Adrenal gland (tissue), 19 donors: ENCODE measurements at places on chromosomes 4 and X. TPM values are rescaled to one million over a fixed set of nuclear protein-coding genes. Genes with fewer than 3 reads are reported as not detected.

DNA sequence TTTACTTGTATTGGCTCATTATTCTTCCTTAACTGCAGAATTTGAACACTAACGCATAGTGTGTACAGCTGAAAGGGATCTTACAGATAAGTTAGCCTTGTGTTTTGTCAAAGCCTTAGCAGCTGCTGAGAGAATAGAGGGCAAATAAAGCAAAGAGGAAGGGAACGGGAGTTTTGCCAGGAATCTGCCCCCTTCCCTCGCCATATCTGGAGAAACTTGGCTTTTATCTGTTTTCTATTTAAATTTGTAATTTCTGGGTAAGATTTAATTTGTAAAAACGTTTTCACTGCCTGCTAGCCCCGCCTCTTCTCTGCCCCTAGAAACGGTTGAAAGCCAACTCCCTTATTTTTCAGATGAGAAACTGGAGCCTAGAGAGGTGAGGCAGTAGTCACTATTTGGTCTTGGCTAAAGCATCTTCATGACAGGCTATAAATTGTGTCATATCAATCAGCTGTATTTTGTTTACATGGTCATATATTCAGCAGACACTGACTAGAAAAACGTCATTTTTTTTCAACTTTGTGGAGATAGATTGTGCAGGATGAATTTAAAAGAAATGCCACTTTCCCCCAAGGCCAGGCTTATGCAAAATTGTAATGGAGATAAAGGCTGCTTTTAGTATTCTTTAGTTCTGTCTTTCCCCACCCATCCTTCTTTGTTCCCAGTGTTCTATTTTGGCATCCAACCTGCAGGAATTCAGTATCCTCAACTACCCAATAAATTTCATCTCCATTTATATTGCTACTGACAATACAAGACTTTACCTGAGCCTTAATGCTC, 319.4 kb downstream of the SH2D1A start:
- DNase-seq, result no peak

- DNase-seq, result no peak
Measured at GRCh38 chrX:63503541-63503940, 152.4 kb upstream of the SPIN4 start.

DNA sequence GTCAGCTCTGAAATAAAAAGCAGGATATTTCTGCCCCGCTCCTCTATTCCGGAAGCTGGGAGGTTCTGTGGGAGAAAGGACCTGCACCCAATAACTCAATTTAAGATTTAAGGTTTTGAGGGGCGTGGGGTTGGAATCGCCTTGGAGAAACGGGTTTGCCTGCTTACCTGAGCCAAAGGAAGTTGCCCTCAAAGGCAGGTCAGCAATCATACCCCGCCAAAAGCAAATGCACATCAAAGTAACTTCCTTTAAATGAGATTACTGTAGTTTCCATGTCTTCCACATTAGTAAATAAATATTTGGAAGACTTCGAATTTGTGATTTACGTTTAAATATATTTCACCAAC, 978 bp upstream of the HS3ST1 start:
- DNase-seq, result no peak

DNA sequence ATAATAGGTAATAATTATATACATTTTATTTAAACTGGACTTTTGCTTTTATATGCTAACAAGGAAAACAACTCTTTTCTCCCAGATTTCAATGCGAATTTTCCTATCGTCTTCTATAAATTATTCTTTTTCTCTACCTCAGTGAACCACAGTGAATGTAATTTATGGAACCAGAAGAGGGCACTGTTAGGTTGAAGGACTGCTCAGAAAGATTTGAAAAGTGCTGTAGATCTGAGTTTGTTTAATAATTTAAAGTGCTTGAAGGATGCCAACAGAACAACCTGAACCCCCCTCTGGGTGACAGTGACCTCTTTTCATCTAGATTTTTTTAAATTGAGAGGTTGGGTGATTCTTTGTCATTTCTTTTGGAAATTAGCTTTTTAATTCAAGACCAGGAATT, 54.9 kb downstream of the PHOX2B start:
- no peak for DNase-seq

- DNase-seq, result no peak
Measured at GRCh38 chrX:130786030-130786429, 117.0 kb downstream of the ENOX2 start.

- DNase-seq, result no peak
Measured at GRCh38 chrX:68865300-68865699, 36.5 kb downstream of the EFNB1 start.

Gene TMPRSS11B
- polyA plus RNA-seq, result 0.17 TPM

Gene FGF2
- polyA plus RNA-seq, result 1.6 TPM

Gene LGI2
- 0.44 TPM for polyA plus RNA-seq
